Mucosa of descending colon (tissue), 3 donors: ENCODE measurements at places on chromosomes 13 and 19.

GRCh38 chr19:34794066-34794960, 21.3 kb upstream of the ZNF599 start:
- DNase-seq: no peak

- peak; percentile 82 for DNase-seq
Observed at GRCh38 chr19:35755550-35756376, 1.1 kb downstream of the HSPB6 start.

DNA sequence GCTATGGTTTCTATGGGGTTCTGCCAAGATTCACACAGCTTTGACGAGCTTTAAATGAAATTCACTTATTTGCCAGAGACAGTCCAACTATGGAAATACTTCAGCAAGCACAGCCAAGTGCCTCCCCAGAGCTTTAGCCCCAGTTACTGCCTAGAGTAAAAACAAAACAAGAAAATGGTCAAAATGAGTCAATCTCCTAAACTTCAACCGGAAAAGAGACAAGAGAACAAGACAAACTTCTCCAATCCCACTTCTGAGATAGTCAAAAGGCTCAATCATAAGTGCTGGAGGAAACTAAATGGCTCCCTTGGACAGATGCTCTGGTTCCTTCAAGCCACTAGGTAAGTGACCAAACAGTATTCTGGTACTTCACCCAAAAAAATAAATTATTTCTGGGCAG, 65.8 kb downstream of the KATNAL1 start:
- no peak for DNase-seq

GRCh38 chr13:78736142-78736541, 77.2 kb upstream of the OBI1 start:
- DNase-seq: no peak

GRCh38 chr13:52644108-52644507, 1.9 kb downstream of the HNRNPA1L2 start:
- no peak for DNase-seq

GRCh38 chr19:10268071-10268470, 2.8 kb upstream of the ICAM1 start:
- no peak for DNase-seq

- DNase-seq: no peak
Observed at GRCh38 chr13:92682832-92683517, 543.6 kb upstream of the GPC6 start.

DNA sequence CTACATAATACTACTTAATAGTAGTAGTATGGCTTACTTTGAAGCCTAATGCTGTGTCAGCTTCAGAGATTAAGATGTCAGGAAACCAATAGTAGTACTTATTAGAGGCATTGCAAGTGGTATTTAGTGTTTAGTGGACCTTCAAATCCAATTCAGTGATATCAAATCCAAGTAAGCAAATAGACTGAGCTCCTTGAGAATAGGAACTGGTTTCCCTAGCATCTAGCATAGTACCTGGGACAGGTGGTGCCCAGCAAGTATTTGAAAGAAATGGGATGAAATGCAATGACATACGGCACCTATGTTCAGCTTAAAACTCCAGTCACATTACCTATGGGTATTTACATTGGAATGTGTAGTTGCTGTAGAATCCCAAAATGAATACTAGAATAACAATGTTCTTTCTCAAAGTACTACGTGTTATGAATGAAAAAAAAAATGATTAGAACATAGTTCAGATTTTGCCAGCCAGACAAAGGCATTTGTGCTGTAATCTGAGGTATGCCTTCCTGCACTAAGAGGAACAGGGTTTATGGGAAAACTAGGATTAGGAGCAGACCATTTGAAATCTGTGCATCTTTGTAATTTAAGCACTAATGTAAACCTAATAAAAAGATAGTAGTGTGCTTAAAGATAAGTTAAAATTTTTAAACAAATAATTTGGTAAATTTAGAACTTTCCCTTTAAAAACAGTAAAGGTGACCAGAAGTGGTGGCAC, 17.1 kb downstream of the LSM14A start:
- no peak for DNase-seq

DNA sequence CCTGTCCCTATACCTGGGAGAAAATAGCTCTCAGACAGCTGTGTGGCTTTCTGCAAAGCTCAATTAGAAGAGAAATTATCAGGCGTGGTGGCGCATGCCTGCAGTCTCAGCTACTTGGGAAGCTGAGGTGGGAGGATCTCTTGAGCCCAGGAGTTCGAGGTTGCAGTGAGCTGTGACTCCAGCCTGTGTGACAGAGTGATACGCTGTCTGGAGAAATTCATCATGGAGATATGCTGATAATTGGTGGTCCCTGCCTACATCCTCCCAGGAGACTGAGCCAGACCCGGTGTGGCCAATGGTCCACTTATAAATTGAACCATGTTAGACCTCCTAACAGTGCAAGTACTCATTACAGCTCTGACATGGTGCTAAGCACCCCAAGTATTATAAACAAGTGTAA, 58.7 kb upstream of the ZNF599 start:
- DNase-seq: no peak

DNA sequence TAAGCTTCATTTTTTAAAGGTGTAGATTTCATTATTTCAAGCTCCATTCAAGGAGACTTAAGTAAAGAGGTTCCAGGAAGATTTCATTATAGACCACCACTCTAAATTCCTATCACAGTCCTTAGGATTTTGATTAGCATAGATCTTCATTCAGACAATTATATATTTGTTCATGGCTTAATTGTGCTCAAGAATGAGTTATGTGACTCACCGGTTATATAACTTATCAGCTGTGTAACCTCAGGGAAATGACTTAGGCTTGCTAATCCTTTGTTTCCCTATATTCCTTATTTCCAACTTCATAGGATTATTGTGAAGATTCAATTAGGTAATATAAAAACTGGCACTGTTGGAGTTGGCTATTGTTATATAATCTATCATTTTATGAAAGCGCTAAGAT, 632.8 kb upstream of the SPRY2 start:
- DNase-seq: no peak

GRCh38 chr19:23345838-23346237, 49.4 kb downstream of the ZNF91 start:
- DNase-seq: no peak

DNA sequence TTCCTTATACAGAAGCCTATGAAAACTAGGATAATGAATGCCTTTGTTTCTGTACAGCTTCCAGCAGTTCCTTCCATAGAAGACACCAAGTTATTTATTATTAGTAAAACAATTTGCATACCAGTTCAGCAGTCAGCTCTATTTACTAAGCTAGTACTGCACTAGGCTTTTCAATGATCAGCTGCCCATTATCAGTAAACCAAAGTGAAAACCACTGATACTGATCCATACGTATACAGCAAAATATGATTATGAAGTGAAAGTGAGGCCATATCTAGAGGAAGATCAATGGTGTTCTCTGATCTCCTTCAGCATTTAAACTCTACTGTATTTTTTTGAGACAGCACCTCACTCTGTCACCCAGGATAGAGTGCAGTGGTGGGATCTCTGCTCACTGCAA, 3.2 kb downstream of the TPT1 start:
- DNase-seq: no peak

GRCh38 chr19:45881909-45882528, 3.9 kb downstream of the IRF2BP1 start:
- peak; percentile 76 for DNase-seq

DNA sequence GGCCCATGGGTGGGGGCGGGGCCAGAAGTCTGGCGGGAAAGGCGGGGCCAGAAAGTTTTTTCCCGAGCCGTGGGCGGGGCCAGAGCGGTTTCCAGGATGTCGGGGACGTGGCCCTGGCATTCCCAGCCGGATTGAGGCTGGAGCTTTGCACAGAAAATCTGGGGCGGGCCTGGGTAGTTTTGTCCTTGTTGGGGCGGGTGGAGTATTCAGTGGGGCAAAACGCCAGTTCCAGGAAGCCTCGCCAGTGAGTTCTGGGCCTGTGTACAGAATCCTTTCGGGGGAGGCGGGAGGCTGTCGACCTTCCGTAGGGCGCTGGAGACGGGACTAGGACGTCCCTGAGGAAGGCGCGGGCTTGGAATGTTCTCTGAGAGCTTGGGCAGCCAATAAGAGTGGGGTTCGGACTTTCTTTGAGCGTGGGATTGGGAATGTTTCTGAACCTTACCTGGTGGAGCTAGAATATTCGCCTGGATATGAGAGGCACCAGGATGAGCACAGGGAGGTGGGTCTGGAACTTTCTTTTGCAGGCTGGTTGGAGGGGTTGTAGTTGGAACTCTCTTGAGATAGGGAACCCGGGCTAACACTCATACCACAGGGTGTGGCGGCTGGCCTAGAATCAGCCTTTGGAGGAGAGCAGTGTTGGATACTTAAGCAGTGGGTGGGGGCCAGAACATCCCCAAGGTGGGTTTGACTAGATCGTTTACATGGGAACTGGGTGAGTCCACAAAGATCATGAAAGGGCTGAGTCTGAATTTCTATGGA, 1.3 kb downstream of the CCDC9 start:
- DNase-seq: no peak

DNA sequence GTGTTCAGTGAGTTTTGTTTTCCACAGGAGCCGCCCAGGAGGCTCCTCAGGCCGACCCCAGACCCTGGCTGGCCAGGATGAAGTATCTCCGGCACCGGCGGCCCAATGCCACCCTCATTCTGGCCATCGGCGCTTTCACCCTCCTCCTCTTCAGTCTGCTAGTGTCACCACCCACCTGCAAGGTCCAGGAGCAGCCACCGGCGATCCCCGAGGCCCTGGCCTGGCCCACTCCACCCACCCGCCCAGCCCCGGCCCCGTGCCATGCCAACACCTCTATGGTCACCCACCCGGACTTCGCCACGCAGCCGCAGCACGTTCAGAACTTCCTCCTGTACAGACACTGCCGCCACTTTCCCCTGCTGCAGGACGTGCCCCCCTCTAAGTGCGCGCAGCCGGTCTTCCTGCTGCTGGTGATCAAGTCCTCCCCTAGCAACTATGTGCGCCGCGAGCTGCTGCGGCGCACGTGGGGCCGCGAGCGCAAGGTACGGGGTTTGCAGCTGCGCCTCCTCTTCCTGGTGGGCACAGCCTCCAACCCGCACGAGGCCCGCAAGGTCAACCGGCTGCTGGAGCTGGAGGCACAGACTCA, 12.9 kb downstream of the B3GNT3 start:
- DNase-seq: no peak

- DNase-seq: no peak
Observed at GRCh38 chr13:60226507-60226906, 62.8 kb upstream of the DIAPH3 start.

- no peak for DNase-seq
Observed at GRCh38 chr13:111912453-111912866, 154.5 kb upstream of the SOX1 start.

DNA sequence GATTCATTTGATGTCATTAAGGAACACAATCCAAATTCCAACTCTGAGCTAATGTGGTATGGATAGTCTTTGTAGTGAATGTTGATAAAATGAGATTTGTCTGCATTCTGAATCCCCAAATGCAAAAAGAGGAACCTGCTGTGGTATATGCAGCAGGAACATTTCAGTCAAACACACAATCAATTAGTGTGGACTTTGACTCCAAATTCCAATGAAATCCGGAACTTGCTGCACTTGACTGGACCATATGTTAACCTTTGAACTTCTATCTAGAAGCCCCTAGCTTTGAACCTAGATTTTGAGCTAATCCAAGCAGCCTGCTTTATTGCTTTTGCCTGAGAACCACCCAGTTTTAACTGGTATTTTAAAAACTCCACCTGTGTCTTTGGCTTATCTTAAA, 341.3 kb downstream of the SPRY2 start:
- no peak for DNase-seq

- no peak for DNase-seq
Observed at GRCh38 chr13:26614721-26615120, 57.2 kb downstream of the WASF3 start.

GRCh38 chr19:43476606-43477005, 11.2 kb upstream of the LYPD3 start:
- no peak for DNase-seq

DNA sequence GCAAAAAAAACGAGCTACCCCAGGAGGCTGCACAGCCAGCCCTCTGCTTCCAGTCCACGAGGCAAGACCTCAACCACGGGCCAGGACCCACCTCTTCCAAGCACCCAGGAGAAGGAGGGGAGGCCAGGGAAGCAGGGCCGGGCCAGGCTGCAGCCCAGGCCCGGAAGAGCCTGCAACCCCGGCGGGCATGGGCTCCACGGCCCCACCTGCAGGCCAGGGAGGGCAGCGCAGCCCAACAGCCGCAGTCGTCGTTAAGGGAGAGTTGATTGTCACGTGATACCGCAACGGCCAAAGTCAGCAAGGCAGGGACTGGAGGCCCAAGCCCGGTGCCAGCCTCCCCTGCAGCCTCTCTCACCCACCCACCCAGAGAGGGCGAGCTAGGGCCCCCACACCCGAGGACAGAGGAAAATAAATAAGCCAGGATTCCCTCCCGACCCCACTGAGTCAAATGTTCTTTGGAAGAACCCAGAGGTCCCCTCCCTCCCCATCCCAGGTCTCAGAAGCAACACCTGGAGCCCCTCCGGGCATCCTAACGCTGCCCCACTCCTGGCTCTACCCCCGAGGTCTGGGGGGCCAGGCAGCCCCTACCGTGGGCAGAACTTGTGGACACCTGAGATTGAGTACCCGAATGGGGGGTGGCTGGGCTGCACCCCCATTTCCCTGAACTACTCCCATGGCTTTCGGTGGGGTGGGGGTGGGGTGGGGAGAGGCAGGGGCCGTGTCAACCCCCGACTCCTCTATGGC, 5.2 kb upstream of the REXO1 start:
- DNase-seq: peak; percentile 91

- no peak for DNase-seq
Observed at GRCh38 chr19:28631961-28632360, 581.0 kb downstream of the UQCRFS1 start.

DNA sequence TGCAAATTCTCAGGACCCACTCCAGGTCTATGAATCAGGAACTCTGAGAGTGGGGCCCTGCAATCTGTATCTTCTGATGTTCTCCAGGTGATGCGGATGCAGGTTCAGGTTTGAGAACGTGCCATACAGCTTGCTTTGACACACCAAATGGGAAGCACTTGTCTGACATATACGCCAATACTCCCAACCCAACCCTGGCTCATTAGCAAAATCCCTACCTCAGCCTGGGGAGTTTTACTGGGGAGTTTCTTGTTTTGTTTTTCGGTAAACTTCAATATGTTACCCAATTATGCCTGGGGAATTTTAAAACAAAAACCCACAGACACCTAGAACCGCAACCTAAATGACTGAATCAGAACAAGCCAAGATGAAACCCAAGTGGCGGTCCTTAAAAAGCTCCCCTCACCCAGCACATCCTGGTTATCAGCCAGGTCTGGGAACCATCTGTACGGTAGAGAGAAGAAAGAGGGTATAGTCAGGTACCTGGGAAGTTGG, 41.2 kb downstream of the ABCC4 start:
- DNase-seq: no peak
